Suppressor macrophage treated with lipopolysaccharide for 1 hour (primary cell): ENCODE measurements at places on chromosomes 6 and 20.

- no peak for DNase-seq
Observed at GRCh38 chr6:5516036-5516435, 254.7 kb downstream of the FARS2 start.

GRCh38 chr6:257031-257725 lies 35.1 kb upstream of the DUSP22 start:
- peak; percentile 88 for DNase-seq

- no peak for DNase-seq
Observed at GRCh38 chr20:38062890-38063289, 29.3 kb downstream of the RPRD1B start.

GRCh38 chr20:48282591-48283228 lies 497.4 kb upstream of the SULF2 start:
- DNase-seq, result no peak

DNA sequence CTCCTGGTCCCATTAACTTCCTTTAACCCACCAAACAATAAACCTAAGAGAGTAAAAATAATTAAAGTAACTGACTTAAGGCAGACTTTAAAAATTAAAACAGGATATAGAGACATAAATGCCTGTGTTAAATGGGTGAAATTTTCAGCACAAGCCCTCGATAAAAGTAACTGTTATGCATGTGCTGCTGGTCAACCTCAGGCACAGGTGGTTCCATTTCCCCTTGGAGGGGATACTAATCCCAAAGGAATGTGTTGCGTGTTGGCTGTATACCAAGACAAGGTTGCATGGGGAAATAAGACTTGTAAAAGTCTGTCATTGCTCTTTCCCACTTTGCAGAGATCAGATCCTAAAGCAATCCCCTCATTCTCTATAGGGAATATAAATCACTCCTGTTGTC lies 25.8 kb downstream of the HLA-A start:
- DNase-seq, result no peak

DNA sequence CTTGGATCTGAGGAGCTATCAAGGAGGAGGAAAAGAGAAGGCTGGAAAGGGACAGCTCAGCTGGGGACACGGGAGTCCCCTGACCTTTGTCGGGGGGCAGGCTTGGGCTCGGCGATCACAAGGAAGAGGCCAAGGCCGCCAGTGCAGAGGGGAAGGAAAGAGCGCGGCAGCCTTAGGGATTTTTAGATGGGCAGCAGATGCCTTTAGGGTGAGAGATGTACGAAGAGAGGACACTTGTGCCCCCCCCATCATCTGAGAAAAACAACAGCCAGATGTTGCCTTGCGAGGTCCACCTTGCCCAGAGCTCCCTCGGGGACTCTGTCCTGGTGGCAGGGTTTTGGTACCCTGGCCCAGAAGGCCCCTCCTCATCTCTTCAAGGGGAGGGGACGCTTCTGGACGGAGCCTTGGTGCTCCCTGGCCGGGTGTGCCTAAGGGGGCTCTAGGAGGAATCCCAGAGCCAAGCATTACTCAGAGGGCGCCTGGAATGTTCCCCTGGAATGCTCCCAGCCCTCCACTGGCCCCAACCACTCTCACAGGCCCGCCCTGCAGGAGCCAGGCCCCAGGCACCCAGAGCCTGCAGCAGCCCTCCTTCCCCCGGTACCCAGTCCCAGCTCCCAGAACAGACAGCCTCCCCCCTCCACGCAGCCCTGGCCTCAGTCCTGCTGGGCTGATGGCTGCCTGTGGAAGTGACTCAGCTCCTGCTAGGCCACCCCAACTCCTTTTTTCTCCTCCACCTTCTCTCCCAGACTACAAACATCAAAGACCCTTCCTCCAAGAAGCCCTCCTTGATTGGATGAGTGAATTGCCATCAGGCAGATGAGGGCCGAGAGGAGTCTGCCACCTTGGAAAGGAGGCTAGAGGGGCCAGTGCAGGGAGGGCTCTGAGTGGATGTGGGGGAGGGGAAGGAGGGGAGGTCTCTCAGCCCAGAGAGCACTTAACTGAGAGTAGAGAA lies 1.8 kb downstream of the ADAM33 start:
- no peak for DNase-seq
